Hypothalamus (tissue), 51 donors: ENCODE measurements at places on chromosomes 13 and 19.

- no peak for DNase-seq
These were observed 15.2 kb upstream of the F2RL3 start for GRCh38 chr19:16873594-16873993.

GRCh38 chr13:22489771-22490170 is 691.0 kb upstream of the SGCG start:
- no peak for DNase-seq

- no peak for DNase-seq
These were observed 95.8 kb upstream of the MYCBP2 start for GRCh38 chr13:77422724-77423123.

DNA sequence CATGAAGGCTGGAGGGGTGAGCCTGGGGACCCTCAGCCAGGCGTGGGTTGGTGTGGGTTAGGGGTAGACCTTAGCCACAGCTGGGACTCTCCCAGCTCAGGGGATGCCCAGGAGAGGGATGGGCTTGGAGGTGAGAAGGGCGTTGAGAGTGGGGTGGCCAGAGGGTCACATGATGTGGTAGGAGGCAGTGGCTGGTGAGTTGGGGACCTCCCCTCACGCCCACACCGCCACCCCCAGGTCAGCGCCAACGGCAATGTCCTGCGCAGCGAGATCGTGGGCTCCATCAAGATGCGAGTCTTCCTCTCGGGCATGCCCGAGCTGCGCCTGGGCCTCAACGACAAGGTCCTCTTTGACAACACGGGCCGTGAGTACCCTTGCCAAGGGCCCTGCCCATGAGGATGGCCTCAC is 28.5 kb downstream of the AP1M1 start:
- DNase-seq: no peak

DNA sequence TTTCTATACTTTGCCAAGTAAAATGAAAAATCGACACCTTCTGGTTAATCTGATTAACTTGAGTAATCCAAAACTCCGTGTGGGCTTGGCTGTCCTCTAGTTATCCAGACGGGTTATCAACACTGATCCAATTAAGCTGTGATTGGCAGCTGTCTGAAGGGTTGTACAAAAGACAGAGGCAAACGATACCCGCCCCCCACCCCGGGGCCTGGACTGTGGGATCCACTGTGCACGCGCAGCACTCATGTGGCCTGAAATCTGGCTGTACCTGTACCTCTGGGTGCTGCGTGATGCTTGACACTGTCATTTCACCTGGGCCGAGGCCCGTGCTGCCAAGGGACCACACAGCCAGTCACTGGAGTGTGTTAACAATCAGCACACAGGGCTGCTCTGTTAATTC is 53.5 kb downstream of the COL4A2 start:
- no peak for DNase-seq

DNA sequence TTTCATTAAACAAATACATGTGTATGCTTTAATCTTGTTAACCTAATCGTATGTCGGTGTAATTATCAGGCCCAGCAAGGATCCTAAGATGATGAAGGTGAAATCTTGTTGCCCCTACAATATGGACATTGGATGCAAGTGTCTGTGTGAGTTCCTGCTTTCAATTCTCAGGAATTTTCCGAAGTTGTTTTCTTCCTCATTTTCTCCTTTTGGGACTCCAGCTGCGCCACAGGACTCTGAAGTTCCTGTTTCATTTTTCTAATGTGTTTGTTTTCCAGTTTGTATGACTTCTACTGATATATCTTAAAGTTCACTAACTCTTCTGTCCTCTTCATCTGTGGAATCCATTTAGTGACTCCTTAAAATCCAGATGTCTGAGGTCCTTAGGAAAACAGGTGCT is 11.9 kb upstream of the OR7D2 start:
- DNase-seq: no peak

- DNase-seq: peak; percentile 50
These were observed at the start of gene PHLDB3 for GRCh38 chr19:43504426-43505185. Gene PHLDB3, minus strand, starts transcription at chr19:43504746. Its CDS starts 628 bp downstream, at chr19:43504118.

GRCh38 chr19:18685597-18686190 is 2.2 kb downstream of the CRTC1 start:
- DNase-seq: no peak

GRCh38 chr13:32253911-32254399 is 61.2 kb downstream of the ZAR1L start:
- DNase-seq: no peak

- DNase-seq: no peak
These were observed 12.0 kb downstream of the LYL1 start for GRCh38 chr19:13090511-13091231.

DNA sequence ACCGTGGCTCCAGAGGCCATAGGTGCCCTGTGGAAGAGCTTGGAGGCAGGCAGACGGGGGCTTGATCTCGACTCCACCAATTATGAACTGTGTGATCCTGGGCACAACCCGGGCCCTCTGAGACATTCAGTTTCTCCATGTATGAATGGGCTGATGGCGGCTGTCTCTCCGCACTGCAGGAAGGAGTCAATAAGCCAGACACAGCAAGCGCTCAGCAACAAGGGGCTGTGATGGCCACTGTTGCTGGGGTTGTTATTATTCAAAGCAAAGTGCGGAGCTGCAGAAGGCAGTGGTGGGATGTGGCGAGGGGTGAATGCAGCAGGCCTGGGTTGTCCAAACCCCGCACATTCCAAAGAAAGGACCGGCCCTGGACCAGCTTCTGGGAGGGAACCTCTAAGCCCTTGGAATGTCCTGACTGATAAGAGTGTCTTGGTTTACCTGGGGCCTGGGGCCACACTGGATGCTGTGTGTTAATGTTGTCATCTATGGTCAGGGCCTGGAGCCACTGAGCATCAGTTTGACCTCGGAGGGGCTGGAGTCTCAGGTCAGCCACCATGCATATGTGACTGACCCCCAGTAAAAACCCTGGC is 8.3 kb downstream of the TMEM143 start:
- DNase-seq: no peak

DNA sequence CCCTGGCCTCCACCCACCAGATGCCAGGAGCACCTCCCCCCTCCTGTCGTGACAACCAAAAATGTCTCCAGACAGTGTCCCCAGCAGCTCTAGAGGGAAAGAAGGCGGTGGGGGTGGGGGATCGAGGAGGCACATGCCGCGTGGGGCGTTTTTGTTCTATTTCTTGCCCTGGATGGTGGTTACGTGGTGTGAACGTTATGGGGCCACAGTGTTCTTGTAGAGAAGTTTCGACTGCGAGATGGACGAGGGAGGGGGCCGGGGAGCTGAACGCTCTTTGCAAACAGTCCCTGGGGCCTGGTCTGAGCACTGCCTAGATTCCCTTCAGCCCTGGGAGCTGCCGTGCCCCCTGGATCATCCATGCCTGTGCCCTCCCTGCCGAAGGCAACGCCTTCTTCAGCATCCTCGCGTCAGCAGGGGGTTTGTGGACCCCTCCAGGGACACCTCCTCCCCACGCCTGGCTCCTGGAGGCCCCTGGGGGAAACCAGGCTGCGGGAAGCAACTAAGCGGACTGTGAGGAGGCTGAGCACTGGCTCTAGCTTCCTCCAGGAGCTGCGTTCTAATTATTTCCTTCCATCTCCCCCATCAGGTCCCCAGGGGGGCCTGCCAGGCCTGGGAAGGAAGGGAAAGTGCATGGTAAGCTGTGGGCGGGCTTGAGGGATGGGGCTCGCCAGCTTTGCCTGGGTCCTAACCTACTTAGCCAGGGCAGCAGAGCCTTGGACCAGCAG is 131.5 kb downstream of the IER2 start:
- no peak for DNase-seq

DNA sequence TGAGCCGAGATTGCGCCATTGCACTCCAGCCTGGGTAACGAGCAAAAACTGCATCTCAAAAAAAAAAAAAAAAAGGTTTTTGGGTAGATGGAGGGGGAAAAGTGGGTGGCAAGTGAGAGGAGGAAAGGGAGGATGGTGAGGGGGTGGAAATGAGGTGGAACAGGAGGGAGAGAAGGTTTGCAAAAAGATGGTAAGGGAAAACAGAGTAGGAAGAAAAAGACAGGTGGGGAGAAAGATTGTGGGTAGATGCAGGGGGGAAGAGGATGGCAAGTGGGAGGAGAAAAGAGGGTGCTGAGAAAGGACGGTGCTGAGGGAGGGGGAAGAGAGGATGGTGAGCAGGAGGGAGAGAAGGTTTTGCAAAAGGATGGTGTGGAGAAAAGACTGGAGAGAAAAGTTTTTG is 57.8 kb upstream of the C1QTNF9B start:
- DNase-seq: no peak

- DNase-seq: no peak
These were observed 515 bp upstream of the ZNF324B start for GRCh38 chr19:58450856-58451357.

- DNase-seq: peak; percentile 99
These were observed at the start of gene PSMC4 for GRCh38 chr19:39970675-39971379. Gene PSMC4, plus strand, starts transcription at chr19:39971165. Its CDS starts 38 bp downstream, at chr19:39971203.

GRCh38 chr19:8240274-8241229 is 31.4 kb downstream of the CERS4 start:
- DNase-seq: peak; percentile 45

DNA sequence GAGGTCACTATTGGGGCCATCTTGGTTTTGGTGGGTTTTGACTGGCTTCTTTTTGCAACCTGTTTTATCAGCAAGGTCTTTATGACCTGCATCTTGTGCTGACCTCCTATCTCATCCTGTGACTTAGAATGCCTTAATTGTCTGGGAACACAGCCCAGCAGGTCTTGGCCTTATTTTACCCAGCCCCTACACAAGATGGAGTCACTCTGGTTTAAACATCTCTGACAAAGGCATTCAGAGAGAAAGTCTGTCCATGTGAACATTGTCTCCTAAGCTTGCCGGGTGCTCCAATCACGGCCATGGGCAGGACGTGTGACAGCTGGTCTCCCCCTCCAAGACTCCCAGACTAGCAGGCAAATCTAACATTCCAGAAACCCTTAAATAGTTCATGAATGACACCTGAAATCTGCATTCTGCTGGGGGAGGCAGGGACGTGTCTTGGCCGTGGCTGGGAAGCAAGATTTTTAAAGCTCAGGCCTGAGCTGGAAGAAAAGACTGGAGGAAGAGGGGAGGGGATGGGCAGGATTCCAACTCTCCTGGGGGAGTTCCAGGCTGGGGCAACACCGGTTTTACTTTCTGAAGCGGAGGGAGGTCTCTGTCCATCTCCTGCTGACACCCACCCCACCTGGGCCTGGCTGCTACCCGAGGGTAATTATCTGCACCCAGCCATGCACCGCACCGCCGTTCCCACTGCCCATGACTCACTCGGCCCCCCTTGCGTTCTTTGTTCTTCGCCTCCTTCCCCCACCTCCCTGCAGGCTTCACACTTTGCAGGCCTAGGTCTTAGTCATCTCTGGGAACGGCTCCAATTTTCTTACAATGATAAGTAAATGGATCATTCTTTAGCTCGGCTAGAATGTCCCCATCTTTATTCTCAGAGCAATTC is 11.6 kb upstream of the OR1M1 start:
- DNase-seq: peak; percentile 10

DNA sequence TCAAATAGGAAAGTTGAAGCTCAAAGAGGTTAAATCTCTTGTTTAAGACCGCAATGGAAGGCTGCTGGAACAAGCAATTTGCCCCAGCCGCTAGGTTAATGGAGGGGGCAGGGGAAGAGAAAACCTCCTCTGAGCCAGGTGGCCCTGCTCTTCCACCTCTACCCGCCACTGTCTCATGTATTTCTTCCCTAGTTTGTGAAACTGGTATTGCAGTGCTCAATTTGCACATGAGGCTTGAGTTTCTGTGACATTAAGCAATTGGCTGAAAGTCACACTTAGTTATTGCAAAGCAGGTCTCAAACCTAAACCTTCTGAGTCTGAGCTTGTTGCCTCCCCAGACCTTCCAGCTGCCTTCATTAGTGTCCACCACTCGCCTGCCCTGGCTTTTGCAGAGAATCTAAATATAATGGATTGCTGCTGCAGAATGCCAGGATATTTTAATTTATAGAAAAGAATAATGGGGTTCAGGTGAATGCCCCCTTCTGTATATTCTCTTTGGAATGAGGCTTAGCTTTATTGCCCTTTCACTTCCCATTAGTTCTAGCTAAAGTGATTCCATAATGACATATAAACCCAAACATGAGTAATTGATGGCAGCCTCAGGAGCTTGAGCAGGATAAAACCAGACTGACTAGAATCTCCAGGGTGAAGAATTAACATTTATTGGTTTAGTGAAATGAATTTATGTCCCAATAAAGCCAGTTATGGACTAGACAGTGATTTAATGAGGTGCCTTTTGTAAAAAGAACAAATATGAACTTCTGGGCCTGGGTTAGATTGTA is 27.0 kb upstream of the OLFM4 start:
- DNase-seq: no peak

DNA sequence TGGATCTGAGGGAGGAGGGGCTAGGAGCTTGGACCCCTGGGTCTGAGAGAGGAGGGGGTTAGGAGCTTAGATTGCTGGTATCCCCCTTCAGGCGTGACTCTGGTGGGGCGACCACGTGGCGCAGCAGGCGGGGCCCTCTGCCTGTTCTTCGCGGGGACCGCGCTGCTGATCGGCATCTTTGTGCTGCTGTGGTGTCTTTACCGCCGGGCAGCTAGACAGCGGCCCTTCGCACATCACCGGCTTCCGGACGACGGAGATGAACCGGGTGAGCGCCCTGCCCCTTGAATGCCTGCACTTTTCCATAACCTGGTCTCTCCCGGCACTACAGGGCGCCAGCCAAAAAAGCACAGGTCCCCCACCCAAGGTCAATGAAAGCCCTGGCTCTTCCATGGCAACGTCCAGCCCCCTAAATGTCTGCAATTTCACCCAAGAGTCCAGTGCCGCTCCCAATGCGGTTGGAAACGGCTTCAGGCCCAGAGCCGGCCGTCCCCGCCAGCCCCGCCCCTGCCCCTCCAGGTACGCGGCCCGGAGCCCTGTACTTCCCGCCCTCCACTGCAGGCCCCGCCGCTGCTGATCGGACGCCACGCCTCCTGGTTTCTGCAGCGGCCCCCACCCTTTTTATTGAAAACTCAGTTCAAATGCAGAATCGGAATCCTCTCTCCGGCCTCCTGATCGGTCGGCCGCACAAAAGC is 2.8 kb downstream of the GFY start:
- no peak for DNase-seq

- no peak for DNase-seq
These were observed 25.2 kb upstream of the IGSF23 start for GRCh38 chr19:44587963-44588770.

GRCh38 chr19:48819366-48819816 is 8.6 kb upstream of the BCAT2 start:
- no peak for DNase-seq

DNA sequence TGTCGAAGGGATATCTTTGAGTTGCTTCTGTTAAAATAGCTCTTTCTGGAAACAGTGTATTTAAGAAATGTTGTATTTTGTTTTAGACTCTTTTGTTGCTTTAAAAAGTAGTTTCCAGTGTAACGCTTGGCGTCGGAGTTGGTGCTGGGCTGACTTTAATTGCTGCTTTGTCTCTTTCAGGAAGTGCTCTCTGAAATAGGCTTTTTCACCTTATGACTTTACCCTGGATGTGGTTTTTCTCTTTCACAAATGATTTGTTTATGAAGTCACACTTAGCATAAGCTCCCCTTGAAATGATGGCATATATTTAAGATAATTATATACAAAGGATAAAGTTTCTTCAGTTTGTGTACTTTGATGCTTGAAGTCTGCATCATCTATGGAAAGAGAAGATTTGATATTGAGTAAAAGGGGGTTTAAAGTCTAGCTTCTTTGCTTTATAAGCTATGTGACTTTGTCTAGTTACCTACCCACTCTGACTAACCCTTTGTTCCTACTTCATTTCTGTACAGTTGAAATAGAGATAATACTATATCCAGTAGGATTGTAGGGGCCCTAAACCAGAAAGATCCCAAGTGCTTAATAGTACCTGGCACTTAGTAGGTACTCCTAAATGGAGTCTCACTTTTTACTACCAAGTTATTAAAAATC is at the start of gene GPR18:
GPR18 (minus strand) TSS at position 170 of the 651 bp plus-strand sequence. CDS start 2,507 bp downstream, outside the sequence.
- DNase-seq: no peak

- DNase-seq: no peak
These were observed 69.5 kb downstream of the SPACA7 start for GRCh38 chr13:112445411-112446271.
